Smooth muscle cell of the umbilical artery (primary cell): ENCODE measurements at places on chromosomes 2 and 18. TPM values are rescaled to one million over a fixed set of nuclear protein-coding genes. Genes with fewer than 3 reads are reported as not detected.

The LYPD1 gene
- total RNA-seq, result 29.3 and 39.2 TPM in 2 replicates

The DSG1 gene
- total RNA-seq, result not detected in 2 replicates

The RBM45 gene
- 19.9 and 26.4 TPM in 2 replicates for total RNA-seq

The C2orf74 gene
- 10.1 and 10.2 TPM in 2 replicates for total RNA-seq

The GKN1 gene
- total RNA-seq, result 0.14 TPM in 1 of 2 replicates, not detected in the other

The RAPGEF4 gene
- total RNA-seq, result 0.28 and 2.7 TPM in 2 replicates

The CD28 gene
- total RNA-seq, result under 0.01 TPM in 2 replicates

The SLC5A7 gene
- under 0.01 TPM in 1 of 2 replicates, not detected in the other for total RNA-seq

The RASGRP3 gene
- 0.69 and 1.8 TPM in 2 replicates for total RNA-seq

The IL1RN gene
- total RNA-seq, result not detected in 2 replicates

The NAT8 gene
- total RNA-seq, result not detected in 2 replicates

The SS18 gene
- total RNA-seq, result 143 and 156 TPM in 2 replicates

The EML6 gene
- total RNA-seq, result 1.7 and 4.8 TPM in 2 replicates

The EVX2 gene
- total RNA-seq, result not detected in 2 replicates

The ANKRD62 gene
- total RNA-seq, result not detected in 2 replicates

The GPR35 gene
- 0.30 and 1.3 TPM in 2 replicates for total RNA-seq

The SPP2 gene
- not detected in 2 replicates for total RNA-seq

The C2orf15 gene
- 0.18 TPM in 1 of 2 replicates, not detected in the other for total RNA-seq

The CD8B2 gene
- not detected in 2 replicates for total RNA-seq

The CD8B gene
- not detected in 2 replicates for total RNA-seq

The KIAA2012 gene
- total RNA-seq, result under 0.01 and 0.09 TPM in 2 replicates

The FAP gene
- total RNA-seq, result 272 and 526 TPM in 2 replicates
